ENCODE measurements at places on chromosomes 5 and 9. TPM values are rescaled to one million over a fixed set of nuclear protein-coding genes. Genes with fewer than 3 reads are reported as not detected.

NTNG2 gene
- total RNA-seq = 3.4 TPM

NEURL1B gene
- 3.3 TPM for total RNA-seq

CDC20B gene
- total RNA-seq = not detected

FOXD4L6 gene
- not detected for total RNA-seq

PRELID1 gene
- 285 TPM for total RNA-seq

OBP2B gene
- total RNA-seq = not detected

HK3 gene
- not detected for total RNA-seq

SPINK4 gene
- not detected for total RNA-seq

Measured in A549 treated with RU486 at 1 μM for 4 hours (cell line).